ENCODE measurements at places on chromosomes 16 and 17. TPM values are rescaled to one million over a fixed set of nuclear protein-coding genes. Genes with fewer than 3 reads are reported as not detected.

The CA5A gene
- 0.56 TPM for total RNA-seq

DNA sequence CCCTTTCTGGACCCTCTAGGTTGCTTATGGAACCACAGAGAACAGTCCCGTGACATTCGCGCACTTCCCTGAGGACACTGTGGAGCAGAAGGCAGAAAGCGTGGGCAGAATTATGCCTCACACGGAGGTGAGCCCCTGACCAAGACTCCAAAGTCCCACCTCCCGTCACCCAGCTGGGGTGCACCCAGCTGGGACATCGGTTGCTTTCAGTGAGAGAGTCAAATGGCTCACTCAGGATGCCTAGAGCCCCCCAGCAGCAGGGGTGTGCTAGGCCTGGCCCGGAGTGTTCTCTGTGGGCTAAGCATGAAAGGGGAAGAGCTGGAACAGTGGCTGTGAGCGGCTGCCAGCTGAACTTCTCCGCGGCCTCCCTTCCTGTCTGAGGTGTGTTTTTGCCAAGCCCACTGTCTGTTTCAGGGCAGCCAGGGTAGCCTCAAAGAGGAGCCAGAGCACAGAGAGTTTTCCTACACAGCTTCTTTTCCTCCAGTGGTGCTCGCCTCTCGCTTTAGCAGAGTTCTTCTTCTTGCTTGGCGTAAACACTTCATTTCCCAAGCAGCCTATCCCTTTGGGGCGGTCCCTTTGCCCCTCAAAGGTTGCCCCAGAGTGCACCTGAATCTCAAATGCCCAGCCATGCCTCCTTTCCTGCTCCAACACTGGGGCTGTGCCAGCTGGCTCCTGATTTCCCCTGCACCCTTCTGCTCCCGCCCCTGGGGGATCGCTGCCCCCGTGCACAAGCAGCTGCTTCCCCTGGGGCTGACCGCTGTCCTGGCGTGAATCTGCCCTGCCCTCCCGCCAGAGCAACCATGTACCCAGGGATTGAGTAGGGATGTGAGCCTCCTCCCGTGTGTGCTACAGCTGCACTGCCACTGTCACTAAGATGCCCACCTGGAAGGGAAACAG, 2.6 kb upstream of the CHAD start:
- no peak for DNase-seq

- no peak for DNase-seq
Measured at GRCh38 chr16:59635674-59636073, 901.6 kb upstream of the GOT2 start.

DNA sequence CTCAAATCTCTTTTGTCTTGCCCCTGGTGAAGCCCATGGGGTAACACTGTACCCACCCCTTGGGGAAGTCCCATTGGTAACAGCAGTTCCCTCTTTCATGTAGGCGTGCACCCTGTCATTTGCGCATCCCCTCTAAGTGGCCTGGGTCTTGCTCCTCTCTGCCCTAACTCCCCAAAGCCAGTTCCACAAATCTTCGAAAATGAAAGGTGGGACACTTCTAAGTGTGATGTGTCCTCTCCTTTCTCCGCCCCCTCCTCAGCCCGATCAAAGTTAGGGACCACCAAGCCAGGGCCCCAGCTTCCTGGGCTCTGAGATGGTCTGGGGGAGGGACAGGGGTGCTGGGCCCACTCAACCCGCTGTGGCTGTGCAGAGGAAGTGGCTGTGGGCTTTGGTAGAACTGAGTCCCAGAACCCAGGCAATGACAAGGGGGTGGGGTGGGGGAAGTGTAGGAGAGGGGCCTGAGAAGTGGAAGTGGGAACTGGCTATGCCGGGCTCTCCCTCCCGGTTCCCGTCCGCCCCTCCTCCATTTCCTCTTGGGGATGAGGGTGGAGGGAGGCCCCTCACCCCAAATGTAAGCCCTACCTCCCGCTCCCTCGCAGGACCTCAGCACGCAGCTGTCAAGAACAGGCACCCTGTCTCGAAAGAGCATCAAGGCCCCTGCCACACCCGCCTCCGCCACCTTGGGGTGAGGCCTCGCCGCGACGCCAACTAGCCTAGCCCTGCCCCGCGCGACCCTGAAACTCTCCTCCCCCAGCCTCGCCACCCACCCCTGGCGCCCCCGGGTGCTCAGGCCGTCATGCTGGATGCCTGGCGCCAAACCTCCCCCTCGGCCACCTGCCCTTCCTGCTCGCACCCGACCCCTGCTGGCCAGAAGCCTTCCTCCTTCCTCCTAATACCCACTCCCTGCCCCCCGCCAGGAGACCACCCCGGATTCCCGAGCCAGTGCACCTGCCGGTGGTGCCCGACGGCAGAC, 8.7 kb downstream of the ABI3 start:
- no peak for DNase-seq
